ENCODE measurements at places on chromosomes 13 and 19.
A peak's percentile ranks its signal among the peaks of the same experiment; 100 is the strongest.

GRCh38 chr13:113843063-113843654, 20.7 kb downstream of the GAS6 start:
- DNase-seq = no peak

GRCh38 chr19:1470305-1471009, 8.6 kb downstream of the C19orf25 start:
- peak; percentile 9 for DNase-seq

DNA sequence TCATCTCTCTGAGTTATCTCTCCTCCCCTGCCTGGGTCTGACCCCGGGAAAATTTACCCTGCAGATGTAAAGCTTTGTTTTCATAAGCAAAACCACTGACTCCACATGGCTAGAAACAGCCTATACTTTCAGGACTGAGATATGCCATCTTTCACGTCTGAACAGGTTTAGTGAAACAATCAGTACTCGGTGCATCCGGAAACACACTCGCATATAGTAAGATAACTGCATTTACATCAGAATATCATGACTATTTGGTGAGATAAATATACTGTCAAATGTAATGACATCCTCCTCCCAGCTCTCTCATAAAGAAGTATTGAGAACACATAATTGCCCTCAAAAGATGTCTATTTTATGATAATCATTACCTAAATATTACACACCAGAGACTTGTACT, 172.8 kb downstream of the EFNB2 start:
- DNase-seq = no peak

GRCh38 chr13:75326173-75327134, 155.5 kb downstream of the TBC1D4 start:
- no peak for DNase-seq

DNA sequence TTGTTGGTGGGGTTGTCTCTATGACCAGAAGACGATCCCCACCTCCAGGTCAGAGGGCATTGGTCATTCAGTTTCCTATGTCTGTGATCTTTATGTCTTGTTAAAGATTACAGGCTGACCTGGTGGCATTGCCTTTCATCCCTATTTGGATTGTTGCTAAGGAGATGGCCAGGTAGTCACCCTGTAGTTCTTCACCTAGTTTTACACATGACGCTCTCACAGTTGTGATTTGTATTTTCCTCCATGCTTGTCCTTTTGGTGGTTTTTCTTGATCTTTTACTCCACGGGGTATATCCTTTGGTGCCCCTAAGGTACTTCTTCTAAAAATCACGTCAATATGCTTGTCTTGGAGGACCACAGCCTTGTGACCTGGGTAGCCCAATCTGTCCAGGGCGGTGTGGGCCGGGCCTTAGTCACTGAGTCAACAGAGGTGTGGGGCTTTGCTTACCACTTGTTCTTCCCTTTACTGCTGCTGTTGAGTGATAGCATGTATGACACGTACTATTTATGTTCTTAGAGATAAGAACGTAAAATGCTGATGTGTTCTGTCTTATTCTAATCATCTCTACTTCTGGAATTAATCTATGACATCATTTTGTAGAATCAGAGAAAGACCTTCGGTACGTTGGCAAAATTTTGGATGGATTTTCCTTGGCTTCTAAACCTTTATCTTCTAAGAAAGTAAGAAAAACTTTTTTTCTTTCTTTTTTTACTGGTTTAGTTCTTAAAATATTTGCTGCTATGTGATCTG, 20.1 kb downstream of the GPATCH1 start:
- no peak for DNase-seq

GRCh38 chr19:2703077-2703437, 563 bp upstream of the GNG7 start:
- DNase-seq = no peak

GRCh38 chr19:7679771-7680605, 645 bp upstream of the TRAPPC5 start:
- DNase-seq = no peak

DNA sequence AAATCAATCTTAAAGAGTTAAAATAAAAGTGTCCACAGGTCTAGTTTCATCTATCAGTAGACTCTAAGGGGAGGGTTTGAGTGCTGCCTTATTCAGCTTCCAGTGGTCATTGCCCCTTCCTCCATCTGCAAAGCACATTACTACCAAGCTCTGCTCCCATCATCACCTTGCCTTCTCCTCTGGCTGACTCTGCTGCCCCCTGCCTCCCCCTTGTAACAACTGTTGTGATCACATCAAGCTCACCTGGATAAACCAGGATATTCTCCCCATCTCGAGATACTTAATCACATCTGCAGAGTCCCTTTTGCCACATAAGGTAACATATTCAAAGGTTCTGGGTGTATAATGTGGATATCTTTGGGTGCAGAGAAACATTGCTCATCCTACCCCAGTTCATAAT, 43.3 kb upstream of the GPC6 start:
- DNase-seq = no peak

- DNase-seq = no peak
Observed at GRCh38 chr13:49495783-49496762, at the start of gene PHF11. Gene PHF11, plus strand, starts transcription at chr13:49495953. Its CDS starts 49 bp downstream, at chr13:49496002.

DNA sequence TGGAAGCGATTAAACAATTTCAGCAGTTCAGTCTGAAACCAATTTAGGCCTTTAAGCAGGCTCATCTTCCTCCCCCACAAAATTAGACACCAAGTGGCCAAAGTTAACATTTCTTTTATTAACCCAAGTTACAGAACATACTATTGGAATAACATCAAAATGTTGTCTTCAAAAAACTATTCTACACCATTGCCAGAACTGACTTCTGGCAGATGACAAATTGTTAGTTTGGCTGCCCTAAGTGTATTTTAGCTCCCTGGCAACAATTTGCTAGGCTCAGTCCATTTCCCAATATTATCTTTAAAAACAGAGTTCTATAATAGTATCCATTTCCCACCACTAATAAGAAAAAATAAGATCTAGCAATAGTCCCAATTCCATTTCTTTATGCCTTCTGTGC, 107.8 kb downstream of the SGCG start:
- no peak for DNase-seq

DNA sequence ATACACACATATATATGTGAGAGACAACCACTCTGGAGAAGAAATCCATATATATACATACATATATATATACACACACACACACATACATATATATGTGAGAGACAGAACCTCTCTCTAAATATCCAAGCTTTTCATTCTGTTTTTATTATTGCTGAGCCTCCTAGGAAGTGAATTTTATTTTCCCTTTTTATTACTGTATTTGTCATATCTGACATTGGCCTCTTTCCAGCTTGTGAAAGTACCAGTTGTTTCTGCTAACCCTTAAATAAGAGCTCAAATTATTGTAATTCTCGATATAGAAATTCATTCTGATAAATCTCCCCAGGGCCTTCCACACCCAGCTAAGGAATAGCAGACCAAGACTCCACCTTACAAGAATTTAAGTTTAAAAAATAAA, 81.0 kb downstream of the NUFIP1 start:
- DNase-seq = no peak

DNA sequence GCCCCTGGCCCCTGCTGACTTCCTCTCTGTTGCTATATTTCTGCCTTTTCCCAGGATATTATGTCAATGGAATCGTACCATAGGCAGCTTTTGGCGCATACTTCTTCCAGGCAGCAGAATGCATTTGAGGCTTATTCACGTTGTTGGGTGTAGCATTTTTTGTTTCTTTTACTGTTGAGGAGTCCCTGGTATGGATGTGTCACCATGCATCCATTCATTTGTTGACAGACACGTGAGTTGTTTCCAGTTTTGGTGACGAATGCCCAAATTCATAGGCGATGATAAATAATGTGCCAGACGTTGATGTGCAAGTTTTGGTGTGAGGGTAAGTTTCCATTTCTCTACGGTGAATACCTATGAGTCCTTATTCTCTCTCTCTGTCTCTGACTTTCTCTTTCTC, 5.0 kb downstream of the NFILZ start:
- DNase-seq = no peak

- no peak for DNase-seq
Observed at GRCh38 chr19:35904311-35905068, 2.2 kb downstream of the HCST start.

DNA sequence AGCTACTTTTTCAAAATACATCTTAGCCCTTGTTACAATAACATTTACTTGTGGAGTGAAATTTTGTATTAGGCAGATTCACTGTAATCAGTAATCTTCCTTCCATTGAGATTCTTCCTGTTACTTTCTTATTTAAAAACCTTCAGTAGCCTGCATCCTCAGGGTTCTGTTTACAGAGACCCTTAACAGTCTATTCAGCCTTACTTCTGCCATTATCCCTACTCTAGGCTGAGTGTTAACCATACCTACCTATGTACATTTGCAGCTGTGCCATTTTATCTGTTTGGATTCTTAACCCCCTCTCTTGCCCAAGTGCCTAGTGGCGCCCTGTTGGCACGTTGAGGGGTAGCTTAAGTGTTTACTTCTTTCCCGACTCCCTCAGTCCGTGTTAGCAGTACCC, 71.9 kb downstream of the LRCH1 start:
- DNase-seq = no peak

DNA sequence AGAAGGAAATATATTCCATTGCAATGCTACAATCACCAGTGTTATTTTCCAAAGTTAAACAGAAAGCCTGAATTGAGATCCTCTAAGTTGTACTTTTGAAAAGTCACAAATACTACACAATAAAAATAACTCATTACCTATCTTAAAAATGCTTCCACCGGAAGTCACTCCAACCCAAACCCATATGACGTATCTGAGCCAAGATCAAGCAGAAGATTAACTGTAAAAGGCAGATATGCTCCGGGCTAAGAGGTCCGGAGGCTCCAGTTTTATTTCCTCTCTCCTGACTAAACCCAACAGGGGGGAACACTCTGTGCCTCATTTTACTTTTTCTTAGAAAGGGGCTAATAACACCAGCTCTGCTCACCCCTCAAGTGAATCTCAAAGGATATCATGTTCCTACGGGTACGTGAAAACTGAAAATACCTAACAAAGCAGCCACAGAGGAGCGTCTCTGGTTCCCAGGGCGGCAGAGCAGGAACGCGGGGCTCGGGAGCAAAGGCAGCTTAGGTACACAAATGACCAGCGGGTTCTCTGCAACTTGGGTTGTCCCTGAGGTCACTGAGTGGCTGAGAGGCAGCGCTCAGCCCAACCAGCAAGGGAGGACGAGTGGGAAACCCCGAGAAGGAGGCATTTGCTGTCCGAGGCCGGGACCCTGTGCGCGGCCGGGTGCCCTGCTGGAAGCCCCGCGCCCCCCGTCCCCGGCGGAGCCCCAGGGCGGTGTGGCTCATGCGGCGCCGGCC, 750 bp downstream of the RAB20 start:
- no peak for DNase-seq

DNA sequence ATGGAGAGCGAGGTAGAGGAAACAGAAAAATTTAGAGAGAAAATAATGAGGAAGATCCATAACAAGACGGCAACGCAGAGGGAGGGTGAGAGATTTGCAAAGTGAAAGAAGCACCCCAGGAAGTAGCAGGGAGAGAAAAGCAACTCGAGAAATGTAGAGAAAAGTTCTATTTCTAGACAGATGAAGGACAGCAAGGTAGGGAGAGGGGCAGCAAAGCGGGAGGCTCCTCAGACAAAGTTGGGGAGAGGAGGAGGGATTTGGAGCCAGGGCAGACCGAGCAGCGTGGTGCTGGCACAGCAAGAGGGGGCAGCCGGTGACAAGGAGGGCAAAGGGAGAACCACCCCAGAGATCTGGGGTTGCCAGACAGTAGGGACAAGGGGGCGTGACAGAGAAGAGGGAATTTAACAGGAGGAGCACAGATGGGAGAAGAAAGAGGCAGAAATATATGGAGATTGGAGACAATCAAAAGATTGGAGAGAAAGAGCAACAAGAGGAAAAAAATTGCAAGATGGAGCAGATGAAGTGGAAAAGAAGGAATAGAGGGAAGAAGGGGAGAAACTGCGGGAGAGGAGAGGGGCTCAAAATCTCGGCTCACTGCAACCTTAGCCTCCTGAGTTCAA, 989 bp downstream of the ZNF766 start:
- DNase-seq = no peak

GRCh38 chr19:40453151-40453735, 9.1 kb upstream of the SERTAD3 start:
- no peak for DNase-seq

GRCh38 chr13:100532090-100532766, 56.4 kb downstream of the GGACT start:
- no peak for DNase-seq

- DNase-seq = no peak
Observed at GRCh38 chr19:50371914-50372475, 4.3 kb upstream of the NR1H2 start.

DNA sequence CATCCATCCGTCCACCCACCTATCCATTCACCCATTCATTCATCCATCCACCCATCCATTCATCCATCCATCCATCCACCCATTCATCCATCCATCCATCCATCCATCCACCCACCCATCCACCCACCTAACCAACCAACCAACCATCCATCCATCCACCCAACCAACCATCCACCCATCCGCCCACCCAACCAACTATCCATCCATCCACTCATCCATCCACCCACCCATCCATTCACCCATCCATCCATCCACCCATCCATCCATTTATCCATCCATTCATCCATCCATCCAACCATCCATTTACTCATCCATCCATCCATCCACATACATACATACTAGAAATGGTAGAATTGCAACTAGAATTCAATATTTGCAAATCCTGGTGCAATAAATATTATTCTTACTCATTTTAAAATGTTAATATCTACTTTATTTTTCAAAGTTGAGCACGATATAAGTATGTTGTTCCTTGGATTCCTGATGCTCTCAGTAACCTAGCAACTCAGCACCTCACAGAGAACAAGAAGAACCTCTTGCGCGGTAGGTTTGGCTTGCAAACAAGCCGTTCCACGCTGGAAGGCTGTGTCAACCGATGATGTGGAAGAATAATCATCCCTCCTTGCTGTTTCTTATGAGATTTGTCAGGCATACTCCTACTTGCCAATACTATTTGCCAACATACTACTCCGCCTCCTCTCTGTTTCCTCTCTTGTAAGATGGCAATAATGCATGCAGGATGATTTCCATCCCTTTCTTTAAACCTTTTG, 111.7 kb downstream of the GNG7 start:
- DNase-seq = no peak

GRCh38 chr13:99614465-99614885, 113.2 kb downstream of the TM9SF2 start:
- no peak for DNase-seq

DNA sequence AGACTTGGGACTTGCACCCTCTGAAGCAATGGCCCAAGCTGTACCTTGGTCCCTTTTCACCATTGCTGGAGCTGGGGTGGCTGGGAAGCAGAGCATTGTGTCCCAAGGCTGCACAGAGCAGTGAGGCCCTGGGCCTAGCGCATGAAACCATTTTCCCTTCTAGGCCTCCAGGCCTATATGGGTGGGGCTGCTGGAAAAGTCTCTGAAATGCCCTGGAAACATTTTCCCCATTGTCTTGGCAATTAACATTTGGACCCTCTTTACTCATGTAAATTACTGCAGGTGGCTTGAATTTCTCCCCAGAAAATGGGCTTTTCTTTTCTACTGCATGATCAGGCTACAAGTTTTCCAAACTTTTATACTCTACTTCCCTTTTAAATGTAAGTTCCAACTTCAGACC, 510.5 kb downstream of the SLITRK6 start:
- no peak for DNase-seq

DNA sequence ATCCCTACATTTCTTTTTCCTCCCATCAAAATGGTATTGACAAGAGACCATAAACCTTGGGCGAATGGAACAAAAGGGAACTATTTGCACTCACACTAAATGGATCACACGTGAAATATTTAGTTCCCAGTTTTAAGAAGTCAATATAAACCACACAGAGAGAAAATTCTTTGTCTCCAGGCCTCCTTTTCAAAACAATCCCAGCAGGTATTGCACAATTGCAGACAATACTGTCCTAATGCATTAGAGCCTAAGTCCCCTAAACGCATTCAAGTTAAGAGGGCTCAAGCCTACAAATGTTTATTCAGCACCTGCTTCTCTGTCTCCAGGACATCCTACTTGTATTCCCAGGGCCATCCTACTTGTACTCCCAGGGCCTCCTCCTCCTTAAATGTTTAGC, 1.3 kb upstream of the B3GLCT start:
- no peak for DNase-seq
